ENCODE measurements at places on chromosomes 5 and 9.

DNA sequence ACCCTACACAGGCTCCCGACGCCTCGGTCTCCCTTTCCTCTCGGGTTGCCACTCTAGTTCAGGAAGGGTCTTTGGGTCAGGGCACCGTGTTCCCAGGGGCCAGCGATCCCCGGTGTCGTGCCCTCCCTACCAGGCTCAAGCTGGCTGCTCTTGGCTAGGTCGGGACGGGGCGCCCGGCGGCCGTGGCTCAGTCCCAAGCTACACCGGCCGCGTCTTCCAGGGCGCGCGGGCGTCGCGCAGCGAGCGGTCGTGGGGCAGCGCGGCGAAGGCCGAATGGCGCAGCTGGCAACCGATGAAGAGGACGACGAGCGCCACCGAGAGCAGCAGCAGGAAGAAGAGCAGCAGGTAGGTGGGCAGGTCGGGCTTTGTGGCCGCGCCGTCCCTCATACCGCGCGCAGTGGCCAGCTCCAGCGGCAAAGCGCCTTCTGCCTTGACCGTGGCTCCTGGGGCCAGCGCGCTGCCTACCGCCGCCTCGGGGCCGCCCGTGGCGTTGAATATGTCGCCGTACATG is 892 bp downstream of the SMIM32 start:
- no peak for DNase-seq

DNA sequence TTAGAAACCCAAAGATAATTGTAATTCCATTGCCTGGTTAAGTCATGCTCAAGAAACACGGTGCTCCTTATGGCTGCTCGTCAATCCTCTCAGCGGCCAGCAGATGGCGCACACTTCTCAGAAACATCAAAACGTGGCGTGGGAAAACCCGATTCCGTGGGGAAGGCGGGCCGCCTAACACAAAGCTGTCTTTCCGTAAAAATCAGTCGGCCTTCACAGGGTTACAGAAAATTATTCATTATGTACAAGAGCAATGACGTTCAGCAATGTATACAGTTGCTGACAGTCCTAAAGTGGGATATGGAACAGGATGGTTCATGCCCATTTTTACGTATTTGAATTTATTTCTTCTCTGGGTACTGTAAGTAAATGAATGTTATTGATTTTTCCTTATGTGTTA is 83.5 kb downstream of the PDE4D start:
- DNase-seq, result peak; percentile 87

GRCh38 chr9:592733-593132 is 248.8 kb upstream of the DMRT1 start:
- no peak for DNase-seq

DNA sequence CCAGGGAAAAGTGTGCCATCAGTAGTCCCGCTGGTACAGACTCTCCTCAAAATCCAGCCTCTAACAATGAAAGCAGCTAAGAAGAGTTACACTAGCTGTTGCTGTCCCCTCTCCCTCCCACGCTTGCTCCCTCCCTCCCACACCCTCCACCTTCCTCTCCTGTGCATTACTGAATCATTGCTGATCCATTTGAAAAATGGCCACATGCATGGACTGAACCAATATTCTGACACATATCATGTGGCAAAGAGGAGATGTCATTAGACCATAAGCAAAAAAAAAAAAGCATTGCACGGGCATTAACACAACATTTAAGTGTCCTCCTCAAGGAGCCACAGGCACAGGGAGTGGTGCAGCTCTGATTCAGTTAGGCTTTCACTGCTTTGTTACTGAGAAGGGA is 37.9 kb downstream of the LHFPL2 start:
- no peak for DNase-seq

DNA sequence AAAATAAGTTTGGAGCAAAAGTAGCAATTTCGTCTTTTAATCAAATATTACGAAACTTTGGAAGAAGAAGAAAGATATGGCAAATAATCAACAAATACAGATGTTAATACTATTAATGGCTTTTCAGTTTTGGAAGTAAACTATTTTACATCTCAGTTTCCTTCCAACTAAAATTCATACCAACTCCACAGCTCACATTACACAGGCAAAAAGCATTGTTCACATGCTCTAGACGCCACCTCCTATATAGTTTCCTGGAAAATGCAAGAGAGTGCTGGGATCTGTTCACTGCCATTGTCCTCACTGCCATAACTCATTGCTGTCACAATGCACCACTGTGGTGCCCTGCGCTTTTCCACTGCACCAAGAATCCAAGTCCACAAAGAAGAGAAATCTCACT is 149.0 kb upstream of the FTMT start:
- DNase-seq, result no peak

DNA sequence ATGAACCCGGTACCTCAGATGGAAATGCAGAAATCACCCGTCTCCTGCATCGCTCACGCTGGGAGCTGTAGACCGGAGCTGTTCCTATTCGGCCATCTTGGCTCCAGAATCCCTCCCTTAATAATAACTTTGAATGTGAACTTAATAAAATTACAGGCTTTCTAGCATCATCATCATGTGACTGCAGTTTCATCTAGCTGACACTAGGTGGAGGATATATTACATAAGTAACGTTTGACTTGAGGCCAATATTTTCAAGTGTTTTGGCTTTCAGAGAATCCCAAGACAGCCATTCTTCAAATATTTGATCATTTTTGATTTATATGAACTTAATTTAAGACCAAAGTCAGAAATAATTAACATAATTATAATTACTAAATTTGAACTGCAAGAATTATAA is 474.9 kb upstream of the CDH10 start:
- DNase-seq, result no peak

DNA sequence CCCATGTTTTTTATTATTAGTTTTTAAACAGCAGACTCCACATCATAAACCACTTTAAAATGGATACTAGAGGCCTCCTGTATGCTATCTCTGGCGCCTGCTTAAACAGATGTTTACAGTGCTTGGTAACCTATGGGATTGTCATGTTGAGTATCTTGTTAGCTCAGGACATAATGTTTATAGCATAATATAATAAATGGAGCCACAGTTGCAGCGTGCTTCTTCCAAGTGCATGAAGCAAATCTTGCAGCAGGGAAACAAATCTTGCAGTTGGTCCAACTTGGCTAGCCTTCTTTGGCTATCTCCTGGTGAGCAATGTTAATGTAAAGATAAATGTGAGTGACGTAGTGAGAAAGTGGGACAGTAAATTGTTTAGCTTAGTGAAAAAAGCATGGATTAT is 2.8 kb downstream of the GHR start:
- DNase-seq, result no peak

DNA sequence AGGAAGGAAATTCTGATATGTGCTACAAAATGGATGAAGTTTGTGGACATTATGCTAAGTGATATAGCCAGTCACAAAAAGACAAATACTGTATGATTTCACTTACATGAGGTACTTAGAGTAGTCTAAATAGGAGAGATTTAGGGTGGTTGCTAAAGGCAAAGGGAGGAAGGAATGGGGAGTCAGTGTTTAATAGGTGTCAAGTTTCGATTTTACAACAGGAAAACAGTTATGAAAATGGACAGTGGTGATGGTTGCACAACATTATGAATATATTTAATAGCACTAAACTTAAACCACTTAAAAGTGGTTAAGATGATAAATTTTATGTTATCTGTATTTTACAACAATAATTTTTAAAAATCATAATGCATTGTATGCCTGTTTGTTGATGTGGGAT is 40.4 kb upstream of the ECM2 start:
- DNase-seq, result no peak

DNA sequence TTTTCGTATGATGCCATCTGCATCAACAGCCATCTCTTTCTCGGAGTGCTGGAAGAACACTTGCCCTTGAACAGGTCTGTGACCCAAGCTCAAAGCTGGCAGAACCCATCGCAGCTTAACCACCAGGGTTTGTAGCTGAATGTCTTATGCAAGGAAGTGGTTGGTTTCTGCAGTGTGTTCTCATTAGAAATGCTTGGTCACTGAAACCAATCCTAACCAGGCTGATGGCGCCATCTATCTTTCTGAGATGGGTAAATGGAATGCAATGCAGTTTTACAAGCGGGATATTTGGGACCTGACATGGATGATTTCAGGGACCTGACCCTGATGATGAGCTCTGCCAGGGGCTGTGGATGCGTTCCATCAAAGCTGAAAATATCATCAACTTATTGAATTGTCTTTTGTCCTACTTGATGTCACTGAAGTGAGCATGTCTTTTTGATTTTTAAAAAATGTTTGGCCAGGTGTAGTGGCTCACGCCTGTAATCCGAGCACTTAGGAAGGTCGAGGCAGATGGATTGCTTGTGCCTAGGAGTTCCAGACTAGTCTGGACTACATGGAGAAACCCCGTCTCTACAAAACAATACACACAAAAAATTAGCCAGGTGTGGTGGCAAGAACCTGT is 28.7 kb downstream of the DMRT3 start:
- DNase-seq, result no peak

GRCh38 chr5:62600560-62601252 is 22.1 kb downstream of the LRRC70 start:
- no peak for DNase-seq

All from right cardiac atrium (tissue), 5 donors.